ENCODE measurements at places on chromosomes 1 and 21. TPM values are rescaled to one million over a fixed set of nuclear protein-coding genes. Genes with fewer than 3 reads are reported as not detected.

- no peak for DNase-seq
Observed at GRCh38 chr1:15958111-15958510, 17.8 kb downstream of the ZBTB17 start.

DNA sequence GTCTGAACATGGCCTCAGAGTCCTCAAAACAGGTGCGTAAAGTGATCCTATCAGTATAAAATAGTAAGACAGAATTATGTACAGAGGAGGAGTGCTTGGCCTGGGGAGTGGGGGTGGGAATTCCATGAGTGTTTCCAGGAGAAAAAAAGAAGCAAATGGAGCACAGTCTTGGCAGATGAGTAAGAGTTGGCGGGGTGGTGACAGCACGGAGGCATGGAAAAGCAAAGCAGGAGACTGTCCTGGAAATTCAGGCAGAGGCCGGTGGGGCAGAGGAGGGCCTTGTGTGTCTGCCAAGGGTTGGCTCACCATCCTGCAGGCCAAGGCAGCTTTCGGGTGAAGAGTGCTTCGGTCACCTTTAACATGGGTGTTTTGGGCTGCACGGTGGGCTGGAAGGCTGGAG, 63.4 kb downstream of the OPTC start:
- DNase-seq, result no peak

- no peak for DNase-seq
Observed at GRCh38 chr1:4700801-4701200, 46.4 kb downstream of the AJAP1 start.

DNA sequence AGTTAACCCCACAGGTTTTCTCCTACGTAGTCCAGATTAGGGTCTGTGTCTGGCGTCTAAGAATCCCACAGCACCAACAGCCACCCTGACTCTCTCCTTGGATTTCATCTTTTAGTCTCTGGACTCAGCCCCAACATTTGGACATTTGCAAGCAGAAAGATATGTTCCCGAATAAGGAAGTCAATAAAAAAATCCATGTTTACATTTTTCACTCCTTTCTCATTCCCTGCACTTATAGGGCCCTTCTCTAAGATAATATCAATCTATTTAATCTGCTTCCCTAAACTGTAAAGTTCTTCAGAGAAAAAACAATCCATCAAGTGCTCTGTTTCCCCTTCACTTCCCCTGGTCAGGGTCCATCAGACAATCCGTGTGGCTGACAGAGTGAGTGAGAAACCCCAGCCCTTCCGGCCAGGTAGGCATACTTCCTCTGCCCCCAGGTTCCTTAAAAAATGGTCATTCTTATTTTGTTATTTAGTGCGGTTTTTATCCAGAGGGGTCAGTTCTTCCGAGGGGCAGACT, 105.9 kb upstream of the CDC42BPA start:
- DNase-seq, result no peak

GRCh38 chr1:21335088-21335691, 44.9 kb upstream of the ECE1 start:
- no peak for DNase-seq

LMOD1 gene
- total RNA-seq, result not detected

DNA sequence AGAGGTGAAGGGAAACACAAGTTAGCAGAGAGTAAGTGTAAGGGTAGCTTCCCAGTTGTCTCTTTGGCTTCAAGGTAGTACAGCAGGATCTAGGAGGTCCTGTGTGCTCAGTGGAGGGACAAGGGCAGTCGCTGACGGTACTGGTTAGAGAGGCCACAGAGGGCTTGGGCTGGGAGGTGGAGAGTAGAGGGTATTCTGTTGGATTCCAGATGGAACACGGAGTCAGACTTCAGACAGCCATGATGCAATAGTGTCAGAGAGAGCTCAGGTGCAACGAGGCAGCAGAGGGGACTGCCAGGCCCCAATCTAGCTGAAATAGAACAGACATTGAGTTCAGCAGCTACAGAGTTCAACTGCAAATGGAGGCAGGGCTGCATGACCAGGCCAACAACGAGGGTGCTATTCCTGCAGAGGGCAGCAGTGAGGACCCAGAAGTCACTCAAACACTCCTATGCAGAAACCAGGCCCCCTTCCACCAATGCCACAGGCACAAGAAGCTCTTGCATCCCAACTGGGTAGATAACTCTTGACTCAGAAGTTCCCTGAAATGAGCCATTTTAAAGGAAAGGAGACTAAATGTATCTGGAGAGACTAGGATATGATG, 325.0 kb upstream of the ESRRG start:
- no peak for DNase-seq

DNA sequence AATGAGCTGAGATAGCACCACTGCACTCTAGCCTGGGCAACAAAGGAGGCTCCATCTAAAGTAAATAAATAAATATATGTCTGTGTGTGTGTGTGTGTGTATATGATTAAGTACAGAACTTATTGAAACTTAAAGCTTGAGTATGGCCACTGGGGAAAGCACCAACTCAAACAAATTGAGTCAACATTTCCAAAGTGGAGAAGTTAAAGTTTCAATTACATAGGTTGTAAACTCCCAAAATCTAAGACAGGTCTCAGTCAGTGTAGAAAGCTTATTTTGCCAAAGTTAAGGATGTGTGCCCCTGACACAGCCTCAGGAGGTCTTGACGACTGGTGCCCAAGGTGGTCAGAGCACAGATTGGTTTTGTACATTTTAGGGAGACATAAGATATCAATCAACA, 458.9 kb upstream of the RGS18 start:
- DNase-seq, result no peak

GRCh38 chr21:44281801-44282200, 3.9 kb upstream of the AIRE start:
- no peak for DNase-seq

- DNase-seq, result no peak
Observed at GRCh38 chr1:220123066-220123465, 29.1 kb downstream of the IARS2 start.

DNA sequence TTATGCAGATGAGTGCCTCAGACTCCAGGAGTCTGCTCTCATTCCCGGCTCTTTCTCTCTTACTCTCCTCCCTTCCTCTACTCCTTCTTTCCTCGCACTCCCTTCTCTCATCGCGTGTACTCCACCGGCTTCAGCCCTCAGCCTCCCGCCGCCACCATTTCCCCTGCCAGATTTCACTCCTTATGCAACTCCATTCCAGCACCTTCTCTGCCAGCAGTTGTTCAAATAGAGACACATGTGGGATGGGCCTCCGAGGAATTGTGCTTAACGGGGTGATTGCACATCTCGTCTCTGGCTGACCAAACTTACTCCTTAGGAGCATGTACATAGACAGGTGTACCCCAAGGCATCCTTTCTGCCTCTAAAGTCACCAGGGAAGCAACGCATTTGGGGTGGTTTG, 2.1 kb downstream of the CNTN2 start:
- no peak for DNase-seq

- no peak for DNase-seq
Observed at GRCh38 chr1:237258871-237259270, 216.9 kb downstream of the RYR2 start.

PFKL gene
- total RNA-seq, result 87.8 TPM

- DNase-seq, result no peak
Observed at GRCh38 chr21:36499578-36500471, 19.9 kb upstream of the CLDN14 start.

DNA sequence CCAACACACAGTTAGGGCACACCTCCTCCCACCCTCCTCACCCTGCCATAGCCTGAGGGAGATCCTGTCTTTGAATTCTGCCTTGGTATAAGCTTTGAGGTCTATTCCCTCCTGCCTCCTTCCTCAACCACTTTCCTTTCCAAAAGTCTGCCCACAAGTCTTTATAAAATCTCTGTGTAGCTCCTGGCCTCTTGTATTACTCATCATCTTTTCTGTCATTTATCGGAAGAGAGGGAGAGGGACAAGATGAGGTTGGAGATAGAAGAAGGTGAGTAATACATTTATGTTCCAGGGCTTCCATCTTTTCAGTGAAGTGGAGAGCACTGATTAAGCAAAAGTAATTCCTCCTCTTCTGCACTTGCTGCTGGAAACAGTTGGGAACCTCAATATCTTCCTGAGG, 30.5 kb upstream of the EFCAB14 start:
- DNase-seq, result no peak

DNA sequence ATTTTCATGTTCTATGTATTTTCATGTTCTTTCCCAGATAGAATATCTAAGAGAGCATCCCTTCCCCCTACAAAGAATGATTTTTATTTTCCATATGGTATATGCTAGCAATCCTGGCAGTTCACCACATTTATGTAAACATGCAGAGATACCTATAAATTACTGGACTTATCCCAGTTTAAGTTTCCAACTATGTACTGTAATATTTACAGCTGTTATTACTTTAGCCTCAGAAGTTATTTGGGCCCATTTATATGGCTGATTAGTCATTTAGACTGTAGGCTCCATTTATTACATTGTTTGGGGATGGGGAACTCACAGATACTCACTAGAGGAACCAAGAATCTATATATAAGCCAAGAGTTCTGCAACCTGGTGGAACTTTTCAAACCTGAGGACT, 84.8 kb upstream of the WARS2 start:
- no peak for DNase-seq

DNA sequence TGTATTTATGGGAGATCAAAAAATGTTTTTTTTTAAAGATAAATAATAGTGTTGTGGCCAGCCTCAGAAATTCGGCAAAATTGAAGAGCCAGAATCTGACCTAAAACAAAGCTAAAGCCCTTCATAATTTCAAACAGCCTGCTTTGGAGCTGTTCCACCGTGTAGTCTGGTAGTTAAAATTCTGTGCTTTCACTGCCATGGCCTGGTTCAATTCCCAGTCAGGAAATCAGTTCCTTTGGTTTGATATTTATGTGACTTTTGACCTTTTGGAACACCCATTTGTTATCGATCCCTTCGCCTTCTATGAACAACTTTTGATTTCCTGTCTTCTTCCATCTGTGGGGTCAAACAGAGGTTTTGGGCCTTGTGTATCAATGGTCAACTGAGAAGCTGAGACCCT, 179.8 kb downstream of the HFM1 start:
- no peak for DNase-seq

DNA sequence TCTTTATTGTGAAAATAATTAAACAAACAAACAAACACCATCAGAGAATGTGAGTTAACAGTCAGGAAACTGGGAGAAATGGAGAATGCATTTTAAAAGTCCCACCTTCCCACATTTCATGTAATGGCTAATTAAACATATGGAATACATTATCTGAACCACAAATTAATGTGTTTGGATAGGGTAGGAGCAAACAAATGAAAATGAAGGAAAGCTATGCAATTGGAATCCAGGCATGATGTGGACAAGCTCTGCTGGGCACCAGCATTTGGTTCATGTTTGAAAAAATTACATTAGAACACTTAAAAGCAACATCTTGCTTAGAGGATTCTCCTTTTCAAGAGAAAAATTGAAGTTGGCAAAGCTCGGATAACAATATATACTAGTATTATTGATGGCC, 628.1 kb downstream of the LMO4 start:
- no peak for DNase-seq

DNA sequence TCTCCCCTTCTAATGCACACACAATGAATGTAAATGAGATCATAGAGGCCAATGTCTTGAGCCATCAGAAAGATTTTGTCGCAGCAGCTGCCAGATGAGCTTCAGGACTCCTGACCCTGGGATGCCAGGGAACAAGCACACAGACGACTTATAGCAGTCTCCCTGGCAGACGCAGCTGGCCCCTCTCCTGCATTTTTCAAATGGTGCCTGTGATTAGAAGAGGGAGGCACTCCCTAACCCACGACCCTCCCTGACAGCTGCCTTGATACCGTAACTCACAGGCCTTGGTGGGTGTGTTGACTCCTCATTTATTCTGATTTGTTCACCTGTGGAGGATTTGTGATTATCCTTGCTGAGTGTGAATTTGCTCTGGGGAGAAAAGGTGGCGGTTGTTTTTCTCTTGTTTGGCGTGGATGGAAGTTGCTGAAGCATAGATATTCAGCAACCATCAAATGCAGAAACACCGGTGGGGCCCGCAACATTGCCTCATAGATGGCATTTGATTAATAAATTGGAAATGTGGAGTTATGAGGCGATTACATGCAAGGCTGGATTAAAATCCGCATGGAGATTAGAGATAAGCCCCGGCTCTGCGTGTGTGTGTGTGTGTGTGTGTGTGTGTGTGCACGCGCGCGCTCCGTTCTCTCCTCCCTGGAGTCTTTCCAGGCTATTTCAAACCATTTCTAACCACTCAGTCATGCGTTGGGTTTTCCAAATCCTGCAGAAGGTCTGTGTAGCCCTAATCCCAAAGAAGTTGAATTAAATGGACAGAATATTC, 2.1 kb upstream of the RD3 start:
- DNase-seq, result no peak

OR6N1 gene
- not detected for total RNA-seq

DNA sequence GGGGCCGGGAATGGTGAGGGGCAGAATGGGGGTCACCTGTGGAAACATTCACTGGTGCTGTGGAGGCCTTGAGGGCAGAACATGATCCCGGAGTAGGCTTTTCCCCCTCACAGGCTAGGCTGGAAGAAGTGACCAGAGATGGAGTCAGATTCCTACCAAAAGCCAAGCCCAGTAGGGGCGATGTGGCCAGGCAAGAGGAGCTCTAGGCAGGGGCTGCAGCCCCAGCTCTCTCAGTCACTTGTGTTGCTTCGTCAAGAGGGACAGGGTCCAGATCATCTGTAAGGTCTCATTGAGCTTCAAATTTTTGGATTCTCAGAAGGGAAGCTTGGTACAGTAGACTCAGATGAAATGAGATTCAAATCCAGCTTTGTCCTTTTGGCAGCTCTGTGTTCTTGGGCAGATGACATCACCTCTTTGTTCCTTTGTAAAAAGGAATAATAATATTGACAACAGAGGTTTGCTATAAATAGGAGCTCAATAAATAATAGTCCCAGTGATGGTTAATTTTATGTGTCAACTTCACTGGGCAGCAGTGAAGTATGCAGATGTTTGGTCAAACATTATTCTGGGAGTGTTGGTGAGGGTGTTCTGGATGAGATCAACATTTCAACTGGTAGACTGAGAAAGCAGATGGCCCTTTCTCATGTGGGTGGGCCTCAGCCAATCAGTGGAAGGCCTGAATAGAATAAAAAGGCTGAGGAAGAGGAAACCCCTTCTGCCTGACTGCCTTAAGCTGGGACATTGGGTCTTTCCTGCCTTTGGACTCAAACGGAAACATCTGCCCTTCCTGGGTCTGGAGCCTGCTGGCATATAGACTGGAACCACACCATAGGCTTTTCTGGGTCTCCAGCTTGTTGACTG, 324.7 kb upstream of the USP24 start:
- no peak for DNase-seq

- no peak for DNase-seq
Observed at GRCh38 chr1:39003794-39004193, 12.7 kb downstream of the AKIRIN1 start.

Data from CD8-positive, alpha-beta T cell (primary cell).